ENCODE measurements at places on chromosomes 16 and 17. TPM values are rescaled to one million over a fixed set of nuclear protein-coding genes. Genes with fewer than 3 reads are reported as not detected.
A peak's percentile ranks its signal among the peaks of the same experiment; 100 is the strongest.

CRYBA1 gene
- total RNA-seq, result not detected

VMO1 gene
- 3.8 TPM for total RNA-seq

SCGB1C2 gene
- total RNA-seq, result not detected

TAOK2 gene
- total RNA-seq, result 15.9 TPM

SLC13A2 gene
- not detected for total RNA-seq

SOST gene
- total RNA-seq, result not detected

PERCC1 gene
- not detected for total RNA-seq

CCT6B gene
- total RNA-seq, result 1.4 TPM

DHRS7C gene
- total RNA-seq, result 64.6 TPM

DPEP1 gene
- total RNA-seq, result not detected

TBC1D3H gene
- not detected for total RNA-seq

DRC7 gene
- total RNA-seq, result not detected

PRRT2 gene
- total RNA-seq, result not detected

WNT9B gene
- total RNA-seq, result not detected

DNA sequence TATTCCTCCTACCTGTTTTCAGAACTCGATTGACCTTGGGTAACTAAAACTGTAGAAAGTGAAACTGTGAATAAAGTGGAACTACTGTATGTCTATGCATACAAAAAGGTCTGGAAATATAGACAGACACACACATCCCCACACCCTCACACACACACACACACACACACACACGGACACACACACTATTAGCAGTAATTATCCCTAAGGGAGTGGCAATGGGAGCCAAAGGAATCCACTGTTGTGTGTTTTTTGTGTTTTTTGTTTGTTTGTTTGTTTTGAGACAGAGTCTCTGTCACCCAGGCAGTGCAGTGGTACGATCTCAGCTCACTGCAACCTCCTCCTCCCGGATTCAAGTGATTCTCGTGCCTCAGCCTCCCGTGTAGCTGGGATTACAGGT, 26.6 kb upstream of the SRCIN1 start:
- H3K27ac ChIP-seq, result no peak overlapping the region
- H3K36me3 ChIP-seq, result no peaks in the 10 kb centered on the region
- H3K4me3 ChIP-seq, result no peak overlapping the region
- no peaks in the 10 kb centered on the region for H3K4me1 ChIP-seq

DNA sequence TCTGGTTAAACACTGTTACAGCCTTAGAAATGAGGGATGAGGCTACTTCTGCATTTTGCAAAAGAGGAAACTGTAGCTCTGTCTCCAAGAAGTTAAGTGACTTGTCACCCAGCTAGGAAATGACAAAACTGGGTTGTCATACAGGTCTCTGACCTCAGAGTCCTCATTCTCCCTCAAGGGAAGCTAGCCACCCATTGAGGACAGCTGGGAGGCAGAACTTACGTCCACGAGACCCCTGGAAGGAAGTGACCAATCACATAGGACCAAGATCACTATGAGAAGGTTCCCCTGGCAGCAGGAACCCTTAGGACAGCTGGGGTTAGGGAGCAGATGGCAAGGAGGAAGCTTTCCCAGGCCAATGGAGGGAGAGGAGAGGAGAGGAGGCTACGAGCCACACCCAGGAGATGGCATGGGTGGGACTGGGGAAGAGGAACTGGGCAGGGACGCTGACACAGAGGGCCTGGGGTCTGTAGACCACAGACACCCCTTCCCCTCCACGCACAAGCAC, 11.2 kb downstream of the METTL22 start:
- no peaks in the 10 kb centered on the region for H3K27me3 ChIP-seq
- H3K36me3 ChIP-seq, result no peaks in the 10 kb centered on the region
- H3K4me1 ChIP-seq, result peaks cover 3% of the 10 kb centered on the region
- no peak overlapping the region for H3K27ac ChIP-seq
- no peak overlapping the region for H3K4me3 ChIP-seq

- DNase-seq, result no peak
- H3K27ac ChIP-seq, result no peak overlapping the region
- no peaks in the 10 kb centered on the region for H3K4me1 ChIP-seq
- no peaks in the 10 kb centered on the region for H3K27me3 ChIP-seq
- H3K4me3 ChIP-seq, result no peak overlapping the region
- no peaks in the 10 kb centered on the region for H3K36me3 ChIP-seq
Observed at GRCh38 chr17:78535273-78536197, 41.7 kb downstream of the DNAH17 start.

DNA sequence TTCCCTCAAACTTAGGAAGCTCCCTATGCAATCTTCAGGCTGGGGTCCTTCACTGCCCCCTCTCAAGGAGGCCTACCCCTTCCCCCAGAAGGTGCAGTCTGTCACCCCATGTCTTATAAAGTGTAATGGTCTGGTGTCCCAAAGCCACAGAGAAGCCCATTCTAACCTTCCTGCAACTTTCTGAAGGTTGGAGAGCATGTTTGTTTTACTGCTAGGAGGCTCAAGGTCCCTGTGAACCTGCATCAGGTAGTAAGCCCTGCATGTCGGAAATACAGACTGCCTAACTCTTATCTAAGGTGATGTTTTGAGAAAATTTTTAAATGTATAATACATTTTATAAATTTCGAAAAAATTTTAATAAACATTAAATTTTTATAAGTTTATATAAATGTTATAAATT, 18.3 kb downstream of the ZNF750 start:
- H3K36me3 ChIP-seq, result peaks cover 8% of the 10 kb centered on the region
- H3K4me3 ChIP-seq, result no peak overlapping the region
- DNase-seq, result no peak
- H3K27me3 ChIP-seq, result no peaks in the 10 kb centered on the region
- H3K27ac ChIP-seq, result no peak overlapping the region
- no peaks in the 10 kb centered on the region for H3K4me1 ChIP-seq

DNA sequence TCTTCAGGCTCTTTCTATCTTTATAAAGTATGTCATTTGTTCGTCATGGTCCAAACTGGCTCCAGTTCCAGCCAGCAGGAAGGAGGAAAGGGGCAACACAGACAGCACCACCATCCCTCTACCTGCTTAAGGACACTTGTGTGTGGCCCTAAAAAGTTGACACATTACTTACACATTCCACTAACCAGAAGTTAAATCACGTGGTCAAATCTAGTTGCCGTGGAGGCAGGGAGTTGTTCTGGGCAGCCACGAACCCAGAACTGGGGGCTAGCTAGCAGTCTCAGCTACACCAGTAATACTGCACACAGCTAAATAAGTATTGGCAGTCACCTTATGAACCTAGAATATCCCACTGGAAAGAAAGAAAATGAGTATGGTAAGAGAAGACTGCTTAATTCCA, 104.2 kb downstream of the SNX11 start:
- no peak overlapping the region for H3K4me3 ChIP-seq
- no peak overlapping the region for H3K27ac ChIP-seq
- H3K4me1 ChIP-seq, result no peaks in the 10 kb centered on the region
- H3K27me3 ChIP-seq, result no peaks in the 10 kb centered on the region
- no peaks in the 10 kb centered on the region for H3K36me3 ChIP-seq
- DNase-seq, result no peak

- DNase-seq, result no peak
- H3K4me1 ChIP-seq, result peaks cover 7% of the 10 kb centered on the region
- H3K4me3 ChIP-seq, result peak overlapping the region; percentile 81
- no peaks in the 10 kb centered on the region for H3K36me3 ChIP-seq
- no peaks in the 10 kb centered on the region for H3K27me3 ChIP-seq
- H3K27ac ChIP-seq, result peak overlapping the region; percentile 76
Observed at GRCh38 chr17:58219789-58220183, 731 bp upstream of the MKS1 start.

DNA sequence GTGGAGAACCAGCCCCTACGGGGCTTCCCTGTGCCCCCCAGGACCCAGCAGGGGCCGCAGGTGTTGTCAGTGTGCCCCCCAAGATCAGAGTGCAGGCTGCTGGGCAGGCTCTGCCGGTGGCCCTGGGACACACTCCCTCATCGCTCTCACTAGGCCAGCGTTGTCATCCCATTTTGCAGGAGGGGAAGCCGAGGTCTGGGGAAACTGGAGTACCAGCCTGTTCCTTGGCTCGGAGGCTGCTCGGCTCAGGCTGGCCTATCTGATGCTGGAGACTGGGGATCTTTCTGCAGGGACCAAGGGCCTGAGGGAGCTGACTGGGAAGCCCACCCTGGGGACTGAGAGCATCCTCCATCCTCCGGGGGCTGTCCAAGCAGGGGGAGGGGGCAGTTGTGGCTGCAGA, 74.2 kb upstream of the CBX4 start:
- peaks cover 10% of the 10 kb centered on the region for H3K27me3 ChIP-seq
- no peak for DNase-seq
- no peak overlapping the region for H3K27ac ChIP-seq
- H3K4me3 ChIP-seq, result no peak overlapping the region

DNA sequence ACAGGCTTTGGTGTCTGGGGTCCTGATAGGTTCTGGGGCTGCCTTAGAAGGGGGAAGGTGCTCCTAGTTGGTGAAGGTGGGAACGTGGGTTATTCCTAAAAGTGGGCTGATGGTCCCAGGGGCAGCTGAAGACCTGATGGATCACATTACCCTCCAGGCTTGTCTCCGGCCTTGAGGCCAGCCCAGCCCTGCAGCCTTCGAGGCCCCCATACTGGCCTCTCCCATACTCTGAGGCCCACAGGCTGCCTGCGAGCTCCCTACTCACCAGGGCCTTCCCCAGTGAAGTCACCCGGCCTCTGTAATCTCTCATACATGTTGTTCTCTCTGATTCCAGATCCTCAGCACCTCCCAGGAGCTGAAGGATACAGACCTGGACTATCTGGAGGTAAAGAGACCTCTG, 2.7 kb downstream of the RNF112 start:
- H3K4me3 ChIP-seq, result no peak overlapping the region
- H3K27ac ChIP-seq, result no peak overlapping the region
- no peaks in the 10 kb centered on the region for H3K4me1 ChIP-seq
- no peaks in the 10 kb centered on the region for H3K27me3 ChIP-seq

DNA sequence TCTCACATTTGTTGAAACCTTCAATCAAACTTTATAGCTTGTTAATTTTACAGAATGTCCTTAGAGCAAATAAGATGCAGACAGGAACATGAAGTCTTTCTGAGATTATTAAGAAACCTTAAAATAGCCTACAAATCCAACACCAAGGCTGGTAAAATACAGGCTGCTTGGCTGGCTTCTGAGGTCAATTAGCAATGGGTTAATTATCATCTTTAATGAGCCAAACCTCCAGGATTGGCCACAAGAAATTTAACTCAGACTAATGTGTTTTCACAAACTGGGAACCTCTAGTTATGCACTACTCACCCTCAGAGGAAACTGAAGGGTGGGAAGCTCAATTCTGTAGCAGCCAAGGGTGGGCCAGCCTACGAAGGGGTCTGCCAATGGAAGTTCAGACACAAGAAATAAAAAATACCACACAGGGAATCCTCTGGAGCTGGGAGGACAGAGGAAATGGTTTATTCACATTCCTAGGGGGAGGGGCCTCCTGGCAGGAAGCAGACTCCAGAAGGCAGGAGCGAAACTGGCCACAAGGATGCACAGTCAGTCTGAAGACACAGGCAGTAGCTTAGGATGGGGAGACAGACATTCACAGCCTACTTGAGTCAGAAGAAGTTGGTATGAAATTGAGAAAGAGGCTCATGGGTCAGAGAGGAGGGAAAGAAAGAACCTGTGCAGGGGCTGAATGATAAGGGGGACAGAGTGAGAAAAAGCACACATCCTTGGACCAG, 36.1 kb downstream of the HIC1 start:
- DNase-seq, result peak; percentile 61
- H3K27ac ChIP-seq, result peak overlapping the region; percentile 85

DNA sequence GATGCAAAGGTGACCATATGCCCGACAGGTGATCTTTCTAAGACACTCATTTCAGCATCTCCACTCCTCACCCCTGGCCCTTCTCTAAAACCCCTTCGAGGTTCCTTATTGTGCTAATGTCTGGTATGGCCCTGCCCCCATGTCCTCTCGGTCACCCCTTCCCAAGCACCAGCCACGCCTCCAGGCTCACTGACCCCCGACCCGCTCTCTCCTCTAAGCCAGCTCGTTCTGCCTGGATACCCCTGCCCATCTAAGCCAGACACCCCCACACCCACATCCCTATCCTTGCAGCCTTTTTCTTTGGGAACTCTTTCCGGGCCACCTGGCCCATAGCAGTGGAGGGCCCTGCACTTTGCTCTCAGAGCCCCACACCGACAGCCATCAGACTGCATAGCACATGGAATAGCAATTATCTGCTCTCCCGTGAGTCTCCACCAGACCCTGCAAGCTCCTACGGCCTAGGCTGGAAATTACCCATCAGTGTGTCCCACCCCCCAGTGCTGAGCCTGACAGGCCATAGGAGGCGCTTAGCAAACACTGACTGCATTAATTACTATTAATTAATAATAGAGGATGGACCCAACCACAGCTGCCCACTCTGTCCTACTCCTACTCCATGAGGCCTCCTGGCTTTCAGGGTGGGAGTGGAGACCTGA, 176.7 kb downstream of the TMEM132E start:
- H3K4me3 ChIP-seq, result no peak overlapping the region
- DNase-seq, result no peak
- no peaks in the 10 kb centered on the region for H3K27me3 ChIP-seq
- H3K27ac ChIP-seq, result no peak overlapping the region

GRCh38 chr16:58814348-58814801, 80.3 kb upstream of the GOT2 start:
- peaks cover 4% of the 10 kb centered on the region for H3K4me1 ChIP-seq
- H3K4me3 ChIP-seq, result peak overlapping the region; percentile 15
- H3K27me3 ChIP-seq, result no peaks in the 10 kb centered on the region
- H3K36me3 ChIP-seq, result no peaks in the 10 kb centered on the region

- H3K4me3 ChIP-seq, result no peak overlapping the region
- DNase-seq, result no peak
- no peaks in the 10 kb centered on the region for H3K36me3 ChIP-seq
- peak overlapping the region; percentile 84 for H3K27ac ChIP-seq
- peaks cover 33% of the 10 kb centered on the region for H3K4me1 ChIP-seq
- no peaks in the 10 kb centered on the region for H3K27me3 ChIP-seq
Observed at GRCh38 chr16:11494433-11494832, 92.3 kb downstream of the LITAF start.

DNA sequence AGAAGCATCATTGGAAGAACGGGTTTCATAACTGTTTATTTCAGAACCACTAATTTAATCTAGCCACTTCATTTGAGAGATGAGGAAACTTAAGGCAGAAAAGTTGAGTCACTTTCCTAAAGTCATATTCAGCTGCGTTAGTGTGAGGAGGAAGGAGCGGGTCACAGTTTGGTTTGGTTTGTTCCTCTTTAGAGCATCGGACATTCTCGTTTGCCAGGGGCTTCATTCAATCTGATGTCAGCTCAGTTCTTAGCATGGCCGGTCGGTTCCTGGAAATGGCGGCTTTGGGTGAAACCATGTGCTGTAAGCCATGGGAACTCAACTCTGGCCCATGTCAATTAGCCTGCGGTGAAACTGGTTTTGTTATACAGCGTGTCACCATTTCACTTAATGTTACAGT, 186.5 kb downstream of the LGALS9B start:
- DNase-seq, result no peak
- no peaks in the 10 kb centered on the region for H3K36me3 ChIP-seq
- no peak overlapping the region for H3K27ac ChIP-seq
- no peaks in the 10 kb centered on the region for H3K27me3 ChIP-seq
- H3K4me3 ChIP-seq, result no peak overlapping the region
- H3K4me1 ChIP-seq, result no peaks in the 10 kb centered on the region

GRCh38 chr17:45869676-45870341, 24.5 kb upstream of the MAPT start:
- no peaks in the 10 kb centered on the region for H3K27me3 ChIP-seq
- no peak overlapping the region for H3K4me3 ChIP-seq
- no peaks in the 10 kb centered on the region for H3K4me1 ChIP-seq
- no peak for DNase-seq
- H3K27ac ChIP-seq, result no peak overlapping the region

- peak overlapping the region; percentile 92 for H3K27ac ChIP-seq
- no peak for DNase-seq
- peaks cover 3% of the 10 kb centered on the region for H3K36me3 ChIP-seq
- peaks cover 61% of the 10 kb centered on the region for H3K4me1 ChIP-seq
Observed at GRCh38 chr17:29740017-29740416, 117.3 kb upstream of the CORO6 start.

- no peaks in the 10 kb centered on the region for H3K36me3 ChIP-seq
- H3K4me3 ChIP-seq, result no peak overlapping the region
- no peaks in the 10 kb centered on the region for H3K27me3 ChIP-seq
- no peak overlapping the region for H3K27ac ChIP-seq
Observed at GRCh38 chr17:8556074-8556473, 74.5 kb downstream of the MYH10 start.

Measured in gastrocnemius medialis (tissue), 4 donors.